ENCODE measurements at places on chromosomes 3 and 15.

DNA sequence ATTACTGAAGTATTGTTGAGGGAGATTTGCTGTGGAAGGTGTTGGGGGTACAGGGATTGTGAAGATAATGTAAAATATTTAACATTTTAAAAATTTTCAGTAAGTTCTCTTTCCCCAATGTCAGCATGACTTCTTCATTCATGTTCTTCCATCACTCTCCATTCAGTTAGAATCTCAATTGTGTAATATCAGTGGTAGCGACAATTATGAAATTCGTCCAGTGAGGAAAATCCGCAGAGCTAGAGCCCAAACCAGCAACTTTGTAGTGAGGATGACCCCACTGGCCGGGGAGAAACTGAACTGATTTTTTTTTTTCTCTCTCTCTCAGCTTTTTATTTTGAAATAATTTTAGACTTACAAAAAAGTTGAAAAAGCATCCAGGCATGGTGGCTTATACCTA is 171.7 kb downstream of the PGPEP1L start:
- DNase-seq, result no peak

DNA sequence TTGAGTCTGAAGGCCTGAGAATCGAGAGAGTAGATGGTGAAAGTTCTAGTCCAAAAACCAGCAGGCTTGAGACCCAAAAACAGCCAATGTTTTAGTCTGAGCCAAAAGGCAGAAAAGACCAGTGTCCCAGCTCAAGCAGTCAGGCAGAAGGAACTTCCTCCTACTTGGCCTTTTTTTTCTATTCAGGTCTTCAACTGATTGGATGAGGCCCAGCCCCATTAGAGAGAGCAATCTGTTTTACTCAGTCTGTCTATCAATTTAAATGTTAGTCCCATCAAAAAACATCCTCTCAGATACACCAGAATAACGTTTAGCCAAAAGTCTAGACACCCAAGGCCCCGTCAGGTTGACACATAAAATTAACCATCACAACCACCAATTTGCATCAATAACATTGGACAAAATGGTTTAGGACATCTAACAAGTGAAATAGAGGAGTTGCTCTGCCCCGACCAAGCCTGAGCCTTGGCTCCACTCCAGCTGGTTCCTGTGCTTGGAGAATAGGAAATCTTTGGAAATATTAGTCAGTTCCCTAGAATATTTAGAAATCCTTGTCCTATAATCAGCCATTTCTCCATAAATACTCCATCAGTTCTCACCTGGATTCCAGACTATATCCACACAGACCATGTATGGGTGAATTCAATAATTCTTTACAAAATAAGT is 51.4 kb upstream of the LIPC start:
- no peak for DNase-seq

- DNase-seq, result no peak
Observed at GRCh38 chr3:45958321-45958791, 15.1 kb downstream of the CXCR6 start.

DNA sequence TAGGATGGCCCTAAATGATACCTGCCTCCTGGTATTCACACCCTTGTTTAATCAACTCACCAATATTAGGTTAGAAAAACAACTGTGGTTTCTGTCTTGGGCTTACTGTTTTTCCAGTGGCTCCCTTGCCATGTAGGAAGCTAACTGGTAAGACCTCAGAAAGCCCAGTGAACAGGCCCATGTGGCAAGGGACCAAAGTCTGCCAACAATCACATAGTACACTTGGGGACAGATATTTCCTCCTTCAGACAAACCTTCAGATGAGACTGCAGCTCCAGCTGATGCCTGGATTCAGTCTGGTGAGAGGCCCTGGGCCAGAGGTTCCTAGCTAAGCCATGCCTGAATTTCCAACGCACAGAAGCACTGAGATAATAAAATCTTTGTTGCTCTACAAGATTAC is 96.1 kb downstream of the GSK3B start:
- DNase-seq, result no peak

DNA sequence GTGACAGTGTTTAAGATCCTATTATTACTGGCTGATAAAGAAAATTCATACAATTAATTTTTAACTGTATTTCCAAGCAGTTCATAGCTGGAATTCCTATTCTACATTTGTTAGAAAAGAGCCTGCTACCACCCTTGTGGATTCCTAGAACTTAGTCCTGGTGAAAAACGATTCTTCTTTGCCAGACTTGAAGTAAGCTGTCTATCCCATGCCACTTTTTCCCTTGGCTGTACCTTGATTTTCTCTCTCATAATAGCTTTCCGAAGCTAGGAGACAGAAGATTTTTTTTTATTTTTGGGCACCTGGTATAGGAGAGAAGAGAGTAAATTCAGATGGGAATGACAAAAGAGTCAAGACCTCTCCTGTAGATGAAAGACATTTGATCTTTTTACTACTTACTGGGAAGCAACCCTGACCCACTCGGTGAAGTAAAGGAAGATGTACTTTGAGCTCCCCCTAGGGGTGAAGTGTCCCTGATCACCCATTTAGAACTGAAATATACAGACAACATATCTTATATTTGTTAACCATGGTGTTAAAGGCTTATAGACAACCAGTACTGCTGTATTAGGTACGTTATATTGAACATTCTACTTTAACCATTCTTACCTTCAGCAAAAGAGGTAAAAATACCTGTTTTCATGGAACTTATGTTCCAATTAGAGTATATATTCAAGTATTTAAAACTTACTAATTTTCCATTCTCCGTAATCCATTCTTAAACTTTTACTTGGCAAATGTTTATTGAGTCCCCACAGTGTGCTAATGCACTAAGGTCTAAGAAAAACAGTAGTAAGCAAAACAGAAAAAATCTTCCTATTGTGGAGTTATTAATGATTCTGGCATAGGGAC is 36.2 kb upstream of the C3orf38 start:
- peak; percentile 51 for DNase-seq

DNA sequence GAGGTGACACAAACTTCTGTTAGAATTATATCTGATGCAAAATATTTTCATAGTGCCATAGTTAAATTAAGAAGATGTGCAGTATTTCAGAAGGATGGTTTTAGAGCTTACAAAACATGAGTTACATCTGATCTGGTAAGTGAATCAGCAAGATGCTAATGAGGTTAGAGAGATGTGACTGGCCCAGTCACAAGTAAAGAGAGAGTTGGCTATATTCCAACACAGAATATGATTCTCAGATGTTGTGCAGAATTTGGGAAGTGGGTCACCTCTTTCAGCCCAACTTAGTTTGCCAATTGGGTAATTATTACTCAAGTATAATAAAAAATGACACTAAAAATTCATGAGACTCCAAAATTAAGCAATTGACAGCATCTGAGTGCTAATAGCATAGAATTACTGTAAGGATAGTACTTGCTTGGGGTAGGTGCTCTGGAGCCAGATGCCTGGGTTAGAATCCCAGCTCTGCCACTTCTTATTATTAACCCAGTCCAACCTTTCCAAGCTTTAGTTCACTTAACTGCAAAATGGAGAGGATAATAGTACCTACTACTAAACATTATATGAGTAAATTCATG is 30.8 kb downstream of the P2RY1 start:
- DNase-seq, result no peak

GRCh38 chr15:77121599-77121998 is 50.7 kb upstream of the TSPAN3 start:
- no peak for DNase-seq

- no peak for DNase-seq
Observed at GRCh38 chr15:41656188-41656587, 4.0 kb upstream of the MGA start.

All from activated CD4-positive, alpha-beta T cell treated with anti-CD3 and anti-CD28 coated beads, Interleukin-2, amount 50 U/mL, for 1 hour (primary cell).